EH (cell line): ENCODE measurements at places on chromosomes 4 and X.

DNA sequence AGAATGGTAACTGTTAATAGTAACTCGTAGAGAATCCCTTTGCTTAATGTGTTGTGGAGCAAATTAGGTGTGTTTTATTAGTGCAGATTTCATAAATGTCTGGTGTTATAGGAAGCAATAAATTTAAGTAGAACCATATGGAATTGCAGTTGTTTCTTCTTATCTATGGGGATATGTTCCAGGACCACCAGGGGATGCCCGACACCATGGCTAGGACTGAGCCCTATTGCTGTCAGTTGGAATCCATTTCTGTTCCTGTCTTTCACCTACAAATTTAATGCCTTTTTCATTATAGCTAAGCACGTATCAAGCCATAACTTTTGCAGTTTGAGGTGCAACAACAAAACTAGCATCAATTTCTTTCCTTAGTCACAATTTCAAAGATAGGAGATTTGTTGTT is 72.5 kb downstream of the DDIT4L start:
- DNase-seq = no peak

- DNase-seq = no peak
These were observed 117.2 kb downstream of the CFAP299 start for GRCh38 chr4:80452768-80453167.

DNA sequence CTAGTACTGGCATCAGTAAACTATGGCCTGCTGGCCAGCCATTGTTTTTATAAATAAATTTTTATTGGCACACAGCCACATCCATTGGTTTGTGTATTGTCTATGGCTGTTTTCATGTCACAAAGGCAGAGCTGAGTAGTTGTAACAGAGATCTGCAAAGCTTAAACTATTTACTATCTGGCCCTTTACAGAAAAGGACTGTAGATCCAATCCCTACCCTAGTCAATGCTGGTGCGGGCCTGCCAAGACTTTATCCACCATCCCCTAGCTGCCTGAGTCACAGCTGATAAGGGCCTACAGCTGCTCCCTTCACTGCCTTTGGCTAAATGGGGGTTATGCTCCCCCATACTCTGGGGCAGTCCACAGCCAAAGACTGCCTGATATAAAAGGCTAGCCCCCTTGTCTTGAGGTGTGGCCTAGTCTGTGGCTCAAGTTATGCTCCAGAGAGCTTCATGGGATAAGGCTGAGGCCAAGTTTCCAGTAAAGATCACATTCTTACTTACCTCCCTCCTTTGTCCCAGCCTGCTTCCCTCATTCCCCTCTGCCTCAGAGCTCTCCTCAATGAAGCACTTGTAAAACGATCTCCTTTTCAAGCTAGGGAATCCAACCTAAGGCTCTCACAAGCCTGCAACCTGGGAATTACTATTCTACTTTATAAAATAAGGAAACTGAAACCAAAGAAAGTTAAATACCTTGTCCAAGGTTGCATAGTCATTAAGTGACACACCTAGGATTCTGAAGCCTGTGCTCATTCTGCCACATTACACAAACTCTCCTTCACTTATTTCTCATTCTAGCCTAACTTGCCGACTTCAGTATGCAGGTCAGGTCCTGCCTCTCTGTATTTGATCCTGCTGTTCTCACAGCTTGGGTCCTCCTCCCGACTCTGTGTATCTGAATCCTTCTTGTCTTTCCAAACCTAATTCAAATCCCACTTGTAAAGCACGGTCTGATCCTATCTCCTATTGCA is 20.7 kb downstream of the ACE2 start:
- no peak for DNase-seq

- peak; percentile 82 for DNase-seq
These were observed 5.3 kb upstream of the TRMT2B start for GRCh38 chrX:101057093-101057714.

GRCh38 chrX:44157858-44158257 is 184.7 kb upstream of the NDP start:
- DNase-seq = no peak

GRCh38 chr4:102678695-102679335 is 82.0 kb downstream of the MANBA start:
- no peak for DNase-seq

GRCh38 chr4:138307319-138307718 is 65.2 kb upstream of the SLC7A11 start:
- DNase-seq = no peak

- DNase-seq = no peak
These were observed 3.4 kb downstream of the GLUD2 start for GRCh38 chrX:121050781-121051180.

DNA sequence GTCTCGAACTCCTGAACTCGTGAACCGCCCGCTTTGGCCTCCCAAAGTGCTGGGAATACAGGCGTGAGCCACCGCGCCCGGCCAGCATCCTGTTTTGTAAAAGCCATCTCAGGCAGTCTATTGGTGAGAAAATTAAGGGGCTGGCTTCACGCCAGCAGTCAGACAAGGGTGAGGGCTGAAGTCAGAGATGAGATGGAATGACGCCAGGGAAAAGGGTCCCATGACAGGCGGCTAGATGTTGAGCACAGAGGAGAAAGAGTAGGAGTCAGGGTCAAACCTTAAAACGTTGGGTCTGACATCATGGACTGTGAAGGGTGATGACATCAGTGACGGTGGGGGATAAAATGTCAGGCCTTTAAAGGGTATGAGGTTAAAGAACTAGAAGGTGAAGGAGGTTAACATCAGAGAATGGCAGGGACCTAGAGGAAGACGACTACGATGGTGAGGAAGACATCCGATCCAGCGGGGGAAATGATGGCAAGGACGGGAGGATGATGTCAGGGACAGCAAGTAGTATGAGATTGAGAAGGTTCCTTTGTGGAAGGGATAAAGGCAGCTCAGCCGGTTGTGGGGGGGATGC is 504 bp upstream of the RBM3 start:
- DNase-seq = no peak

DNA sequence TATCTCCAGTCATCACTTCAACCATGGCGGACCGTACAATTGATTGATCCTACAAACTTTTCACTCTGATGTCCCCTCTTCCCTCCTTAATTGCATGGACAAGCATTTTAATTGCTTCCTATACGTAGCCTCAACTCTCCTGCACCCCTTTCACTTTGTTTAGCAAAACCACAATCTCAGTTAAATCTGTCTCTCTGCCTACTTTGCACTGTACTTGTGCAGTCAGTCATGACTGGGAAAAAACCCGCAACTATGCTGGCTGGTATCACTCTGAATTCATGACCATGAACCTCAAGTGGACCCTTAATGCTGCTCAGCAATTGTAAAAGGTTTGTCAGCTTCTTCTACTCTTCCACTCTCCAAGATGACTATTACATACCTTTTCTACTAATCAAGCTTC is 51.7 kb upstream of the AFF2 start:
- DNase-seq = no peak

- DNase-seq = no peak
These were observed 37.9 kb upstream of the FSTL5 start for GRCh38 chr4:162201673-162202072.

DNA sequence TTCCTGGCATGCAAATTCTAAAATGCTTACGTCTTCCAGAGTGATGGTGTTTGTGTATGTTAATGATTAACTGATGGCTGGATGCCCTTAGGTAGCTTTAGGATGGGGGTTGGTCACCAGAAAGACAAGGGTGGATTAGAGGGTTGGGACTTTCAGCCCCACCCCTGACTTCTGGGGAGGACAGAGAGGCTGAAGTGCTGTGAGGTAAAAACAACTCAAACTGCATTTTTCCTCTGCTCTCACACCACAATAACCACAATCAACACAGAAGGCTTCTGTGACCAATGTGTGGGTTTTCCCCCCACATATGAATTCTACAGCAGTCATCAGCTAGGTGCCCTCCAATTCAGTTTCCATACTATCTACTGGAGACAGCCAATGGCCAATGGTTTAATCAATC is 18.7 kb upstream of the DDIT4L start:
- DNase-seq = no peak

- peak; percentile 70 for DNase-seq
These were observed 77.4 kb downstream of the WDR19 start for GRCh38 chr4:39259571-39260330.

DNA sequence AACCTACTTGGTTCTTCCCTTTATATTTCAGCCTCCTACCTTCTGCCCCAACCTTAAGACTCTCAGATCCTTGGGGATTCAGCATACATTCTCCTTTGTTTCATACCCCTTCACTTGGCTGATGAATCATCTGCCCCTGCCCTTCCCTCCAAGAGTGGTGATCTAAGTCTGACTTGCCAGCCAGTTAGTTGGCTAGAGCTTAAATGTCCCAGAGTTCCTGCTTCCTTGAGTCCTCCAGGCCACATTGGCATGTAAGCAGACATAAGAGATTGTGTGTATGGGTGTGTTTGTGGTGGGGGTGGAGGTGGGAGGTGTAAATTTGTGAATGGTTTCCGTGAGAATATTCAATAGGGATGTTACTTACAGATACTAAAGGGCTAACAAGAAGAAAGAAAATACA is 3.7 kb upstream of the TEX13D start:
- DNase-seq = no peak

DNA sequence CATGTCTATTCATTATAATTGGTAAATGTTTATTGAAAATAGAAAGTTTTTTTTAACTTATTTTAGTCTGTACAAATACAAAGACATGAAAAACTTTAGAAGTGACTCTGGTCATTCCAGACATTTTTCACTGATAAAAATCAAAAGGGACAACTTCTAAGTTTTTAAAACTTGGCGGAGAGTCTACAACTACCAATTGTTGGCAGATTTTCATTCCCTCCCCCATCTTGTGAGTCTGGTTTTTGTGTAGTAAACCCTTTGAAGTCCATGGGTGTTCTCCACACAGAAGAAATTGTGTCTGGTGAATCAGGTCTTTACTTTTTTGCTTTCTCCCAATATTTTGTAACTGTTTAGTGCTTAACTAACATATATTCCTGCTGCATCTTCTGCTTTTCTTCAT is 336.5 kb downstream of the PDGFC start:
- DNase-seq = peak; percentile 19

GRCh38 chrX:151416579-151416978 is 19.6 kb downstream of the VMA21 start:
- no peak for DNase-seq
